Lower lobe of right lung (tissue), 2 donors: ENCODE measurements at places on chromosomes 2 and 18. TPM values are rescaled to one million over a fixed set of nuclear protein-coding genes. Genes with fewer than 3 reads are reported as not detected.
A peak's percentile ranks its signal among the peaks of the same experiment; 100 is the strongest.

- DNase-seq: no peak
Measured at GRCh38 chr2:213863541-213863940, 547.3 kb upstream of the VWC2L start.

- DNase-seq: no peak
Measured at GRCh38 chr2:55916473-55917049, 7.0 kb downstream of the EFEMP1 start.

GRCh38 chr2:233312874-233313273 lies 5.3 kb downstream of the SAG start:
- no peak for DNase-seq

DNA sequence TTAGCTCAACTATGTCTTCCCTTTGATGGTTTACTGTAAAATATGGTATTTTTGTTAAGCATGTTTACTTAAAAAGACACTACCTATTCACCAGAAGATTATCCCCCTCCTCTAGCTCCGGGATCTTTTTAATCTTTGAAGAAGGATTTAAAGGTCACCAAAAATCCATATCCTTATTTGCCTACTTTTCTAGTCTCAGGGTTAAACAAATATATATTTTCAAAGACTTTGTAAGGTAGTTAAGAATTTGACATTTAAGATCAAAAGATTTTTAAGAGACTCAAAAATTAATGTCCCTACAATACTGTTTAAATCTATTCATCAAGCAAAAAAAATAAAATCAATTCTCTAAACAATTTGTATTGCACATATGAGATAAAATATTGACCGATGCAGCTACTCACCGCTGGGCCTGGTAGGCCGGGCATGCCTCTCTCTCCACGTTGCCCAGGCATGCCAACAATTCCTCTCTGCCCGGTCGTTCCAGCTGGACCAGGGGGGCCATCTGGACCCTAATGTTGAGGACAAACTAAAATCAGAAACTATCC lies 76.1 kb downstream of the COL3A1 start:
- DNase-seq: no peak

DNA sequence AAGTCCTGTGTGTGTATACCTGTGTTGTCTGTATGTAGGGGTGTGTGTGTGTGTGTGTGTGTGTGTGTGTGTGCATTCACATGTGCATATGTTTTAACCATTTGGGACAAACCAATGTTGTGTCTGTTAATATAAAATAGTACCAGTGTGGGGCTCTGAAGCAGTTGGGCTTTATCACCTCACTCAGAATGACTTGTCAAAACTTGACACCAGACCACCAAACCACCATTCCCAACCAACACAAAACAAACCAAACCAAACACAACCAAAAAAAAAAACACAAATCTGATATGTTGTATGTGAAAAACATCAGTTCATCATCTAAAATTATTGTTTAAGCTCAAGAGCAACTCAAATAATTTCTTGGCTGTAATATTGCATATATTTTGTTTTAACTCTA lies 42.1 kb downstream of the CALCRL start:
- no peak for DNase-seq

- no peak for DNase-seq
Measured at GRCh38 chr2:211800001-211800400, 738.6 kb downstream of the ERBB4 start.

- DNase-seq: no peak
Measured at GRCh38 chr18:59681051-59681450, 16.2 kb downstream of the CCBE1 start.

The HEATR5B gene
- 33.9 TPM for total RNA-seq

GRCh38 chr2:230770804-230771203 lies 58.2 kb downstream of the CAB39 start:
- no peak for DNase-seq

- DNase-seq: no peak
Measured at GRCh38 chr2:180583441-180584140, 396.8 kb upstream of the UBE2E3 start.

DNA sequence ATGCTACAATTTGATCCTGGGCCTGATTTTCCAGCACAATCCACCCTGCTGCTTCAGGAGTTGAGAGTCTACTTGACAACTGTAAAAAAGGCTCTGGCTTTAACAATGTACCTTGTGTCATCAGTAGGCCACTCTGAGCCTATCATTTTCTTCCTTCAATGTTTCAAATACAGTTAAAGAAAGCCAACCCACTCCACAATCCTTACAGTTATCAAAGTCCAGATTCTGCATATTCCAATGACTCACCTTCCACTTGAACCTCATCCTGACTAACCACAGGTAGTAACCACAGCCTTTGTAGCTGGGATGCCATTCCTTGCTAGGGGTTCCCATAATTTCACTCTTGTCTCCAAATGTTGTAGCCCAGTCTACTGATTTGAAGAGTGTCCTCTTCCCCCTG lies 35.5 kb upstream of the AQP4 start:
- DNase-seq: no peak

The ANKRD30B gene
- not detected for total RNA-seq

The ABCB11 gene
- 0.32 TPM for total RNA-seq

DNA sequence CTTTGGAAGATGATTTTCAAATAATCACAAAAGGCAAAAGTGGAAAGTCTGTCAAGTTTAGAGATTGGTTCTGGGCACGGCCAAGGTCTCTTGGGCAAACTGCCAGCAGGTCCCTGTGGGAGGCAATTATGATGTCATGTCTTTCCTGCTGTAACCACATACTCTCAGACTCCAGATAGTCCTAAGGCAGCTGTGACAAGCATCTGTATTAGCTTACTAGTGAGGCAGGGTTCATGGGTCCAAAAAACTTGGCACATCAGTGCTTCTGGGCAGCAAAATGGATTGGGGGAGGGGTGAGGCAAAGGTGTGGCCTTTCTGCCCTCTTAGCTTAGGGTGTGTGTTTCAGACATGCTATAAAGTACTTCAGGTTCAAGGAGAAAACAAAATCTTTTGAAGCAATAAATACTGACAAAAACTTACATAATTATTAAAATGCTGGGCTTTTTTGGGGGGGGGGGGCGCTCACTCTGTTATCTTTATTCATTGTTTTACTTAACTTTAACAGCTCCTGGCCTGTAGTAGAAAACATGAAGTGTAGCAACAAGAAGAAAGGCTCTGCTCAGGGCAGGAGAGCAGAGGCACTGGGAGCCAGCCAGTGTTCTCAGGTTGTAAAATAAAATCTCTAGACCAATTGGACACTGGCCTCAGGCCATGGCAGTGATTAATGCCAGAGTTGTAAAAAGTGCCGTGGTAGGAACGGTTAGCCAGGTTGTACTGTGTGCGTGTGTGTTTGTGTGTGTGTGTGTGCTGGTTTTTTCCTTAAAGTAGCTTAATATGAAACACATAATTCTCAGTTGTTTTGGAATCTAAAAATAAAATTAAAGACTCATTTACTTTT lies 14.3 kb upstream of the TANC1 start:
- DNase-seq: peak; percentile 65

The RAB6C gene
- not detected for total RNA-seq

- no peak for DNase-seq
Measured at GRCh38 chr2:233708942-233709341, 3.8 kb upstream of the UGT1A5 start.

The GALNT13 gene
- total RNA-seq: 2.4 TPM

The LHCGR gene
- 0.30 TPM for total RNA-seq

GRCh38 chr2:232779934-232780333 lies 3.6 kb upstream of the KCNJ13 start:
- DNase-seq: no peak

DNA sequence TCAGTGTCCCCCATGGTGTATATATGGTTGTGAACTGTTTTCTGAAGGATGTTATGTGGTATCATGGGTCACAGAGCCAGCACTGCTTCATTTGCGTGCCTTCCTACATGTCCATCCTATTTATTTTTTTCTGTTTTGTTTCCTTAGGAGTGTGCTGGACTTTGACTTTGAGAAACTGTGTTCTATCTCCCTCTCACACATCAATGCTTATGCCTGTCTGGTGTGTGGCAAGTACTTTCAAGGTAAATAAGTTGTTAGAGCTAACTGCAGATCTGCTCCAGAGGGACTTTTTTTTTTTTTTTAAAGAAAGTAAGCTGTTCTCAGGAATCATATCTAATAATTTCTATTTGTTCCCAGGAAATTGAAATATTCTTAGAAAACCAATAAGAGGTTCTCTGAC lies 5.4 kb downstream of the USP39 start:
- DNase-seq: no peak

The CBLN2 gene
- not detected for total RNA-seq

DNA sequence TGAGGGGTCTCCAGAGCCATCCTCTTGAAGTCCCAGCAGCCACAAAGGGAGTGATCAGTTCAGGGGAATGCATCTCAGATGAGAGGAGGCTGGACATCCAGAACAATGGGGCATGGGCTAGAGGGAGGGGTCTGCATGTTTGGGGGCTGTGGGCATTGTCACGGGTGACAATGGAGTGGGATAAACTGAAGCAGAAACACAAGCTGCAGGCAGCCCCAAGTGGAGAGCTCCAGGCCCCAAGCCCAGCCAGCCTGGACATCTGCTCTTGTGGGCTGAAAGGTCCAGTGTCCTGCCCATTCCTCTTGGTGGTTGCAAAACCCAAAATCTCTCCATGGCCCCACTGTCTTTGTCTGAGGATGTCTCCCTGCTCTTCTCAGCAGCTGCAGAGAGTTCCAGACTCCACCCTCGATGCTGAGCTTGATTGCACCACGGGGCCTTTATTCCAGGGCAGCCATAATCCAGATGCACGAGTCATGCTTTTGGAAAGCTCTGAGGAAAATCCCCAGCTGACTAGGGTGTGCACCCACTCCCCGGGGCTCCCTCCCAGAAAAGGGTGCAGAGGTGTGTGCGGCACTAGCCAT lies 149.4 kb downstream of the TNS1 start:
- no peak for DNase-seq

DNA sequence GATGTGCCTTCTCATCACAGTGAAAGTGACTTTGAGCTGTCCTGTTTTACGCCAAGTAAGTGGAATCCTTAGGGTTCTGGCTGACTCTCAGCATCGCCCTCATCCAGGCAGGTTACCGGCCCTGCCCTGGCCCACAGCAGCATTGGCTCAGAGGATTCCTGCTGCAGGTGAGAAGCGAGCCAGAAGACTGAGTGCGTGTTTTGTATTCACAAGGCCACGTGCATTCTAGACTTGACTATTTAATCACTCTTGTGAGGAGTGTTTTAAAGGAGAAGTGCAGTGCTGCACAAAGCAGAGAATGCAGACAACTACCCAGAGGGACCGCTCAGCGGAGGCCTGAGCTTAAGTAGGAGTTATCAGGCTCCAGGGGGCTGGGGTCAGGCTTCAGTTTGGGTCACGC lies 48.3 kb downstream of the LAMA3 start:
- DNase-seq: no peak

GRCh38 chr2:226623587-226624368 lies 175.8 kb downstream of the IRS1 start:
- no peak for DNase-seq

DNA sequence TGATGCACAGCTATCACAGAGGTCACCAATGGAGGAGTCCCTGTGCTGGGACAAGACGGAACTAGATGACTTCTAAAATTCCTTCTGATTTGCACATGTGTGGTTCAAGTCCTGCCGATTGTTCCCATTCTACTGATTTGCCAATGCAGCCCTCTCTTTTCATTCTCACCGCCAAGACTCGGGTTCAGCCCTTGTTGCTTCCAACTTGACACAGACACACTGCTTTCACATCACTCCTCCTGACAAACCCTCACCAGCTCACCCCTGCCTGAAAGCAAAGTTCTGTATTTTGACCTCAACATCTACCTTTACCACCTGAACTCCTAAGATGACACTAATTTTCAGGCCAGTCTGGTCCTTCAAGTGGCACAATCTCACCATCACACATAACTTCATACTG lies 25.5 kb downstream of the REEP1 start:
- no peak for DNase-seq

DNA sequence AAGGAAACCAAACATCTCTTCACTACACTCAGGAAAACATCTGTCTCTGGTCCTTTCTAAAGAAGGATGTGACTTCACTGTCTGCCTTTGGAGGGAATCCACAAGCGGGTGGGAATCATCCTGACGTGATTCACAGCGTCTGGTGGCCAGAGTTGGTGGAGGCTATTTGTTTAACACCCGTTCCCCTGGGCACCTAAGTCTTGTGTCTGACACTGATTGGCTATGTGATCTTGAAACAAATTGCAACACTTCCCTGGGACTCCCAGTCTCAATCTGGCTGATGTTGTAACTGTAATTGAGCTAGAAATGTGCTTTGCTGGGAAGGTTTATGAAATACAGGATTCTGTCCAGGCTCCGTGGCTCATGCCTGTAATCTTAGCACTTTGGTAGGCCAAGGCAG lies 28.8 kb upstream of the SIX3 start:
- no peak for DNase-seq

DNA sequence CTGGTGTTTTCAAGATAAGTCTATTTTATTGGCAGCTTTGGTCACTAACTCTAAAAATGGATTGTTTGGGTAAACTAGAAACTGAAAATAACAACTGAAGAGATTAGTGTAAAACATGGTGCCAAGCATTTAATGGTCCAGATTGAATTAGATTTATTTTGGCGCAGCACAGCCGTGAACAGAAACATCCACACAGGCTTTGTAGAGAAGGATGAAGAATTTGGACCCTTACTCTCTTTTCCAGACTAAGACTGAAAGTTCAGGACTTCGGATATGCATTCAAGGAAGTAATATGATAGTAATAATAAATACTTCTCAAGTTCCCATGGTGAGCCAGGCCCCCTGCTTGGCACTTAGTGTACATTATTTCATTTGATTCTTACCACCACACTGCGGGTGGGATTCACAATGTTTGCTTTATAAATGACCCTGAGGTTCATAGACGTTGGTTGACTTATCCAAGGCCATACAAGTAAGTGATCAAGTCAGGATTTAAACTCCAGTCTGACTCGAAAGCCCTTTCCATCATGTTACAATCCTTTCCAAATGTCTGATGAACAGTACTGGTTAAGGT lies 54.2 kb upstream of the ITGB6 start:
- no peak for DNase-seq

DNA sequence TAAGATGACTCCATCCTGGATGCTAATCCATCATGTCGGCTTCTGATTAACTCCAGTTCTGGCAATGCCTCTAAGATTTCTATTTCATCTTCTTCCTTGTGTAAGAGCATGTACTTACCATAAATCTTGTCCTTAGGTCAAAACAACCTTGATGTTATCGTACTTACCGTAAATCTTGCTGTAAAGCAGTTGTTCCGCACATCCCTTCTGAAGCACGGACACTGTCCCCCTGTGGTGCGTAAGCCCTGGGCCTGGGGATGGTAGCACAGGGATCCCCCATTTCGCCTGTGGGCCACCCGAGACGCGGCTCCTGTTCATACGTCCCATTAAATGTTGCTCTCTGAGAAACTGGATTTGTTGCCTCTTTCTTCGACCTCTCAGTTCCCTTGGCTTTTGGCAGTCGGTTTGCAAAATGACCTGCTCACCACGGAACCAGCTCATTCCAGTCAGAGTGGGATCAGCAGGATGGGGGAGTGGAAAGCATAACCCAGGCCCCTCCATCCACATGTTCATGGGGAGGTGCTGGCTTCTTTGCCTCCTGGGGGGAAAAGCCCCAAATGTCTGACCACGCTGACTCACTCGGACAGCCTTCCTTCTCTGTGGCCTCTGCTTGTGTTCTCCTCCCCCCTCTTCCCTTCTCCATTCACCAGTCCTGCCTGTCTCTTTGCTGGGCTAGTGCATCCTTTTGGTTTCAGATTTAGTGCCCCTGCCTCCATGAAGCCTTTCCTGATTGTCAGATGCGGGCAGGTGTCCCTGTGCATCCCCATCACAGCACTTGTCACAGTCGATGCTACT lies 49.9 kb downstream of the RAB31 start:
- DNase-seq: no peak

The IL18R1 gene
- total RNA-seq: 27.5 TPM

The KLHL41 gene
- 0.68 TPM for total RNA-seq
